Activated CD4-positive, alpha-beta T cell treated with anti-CD3 and anti-CD28 coated beads, Interleukin-2, amount 10 ng/mL, durations not matched to agents 7 days and 5 days (primary cell): ENCODE measurements at places on chromosomes 7 and 10.

DNA sequence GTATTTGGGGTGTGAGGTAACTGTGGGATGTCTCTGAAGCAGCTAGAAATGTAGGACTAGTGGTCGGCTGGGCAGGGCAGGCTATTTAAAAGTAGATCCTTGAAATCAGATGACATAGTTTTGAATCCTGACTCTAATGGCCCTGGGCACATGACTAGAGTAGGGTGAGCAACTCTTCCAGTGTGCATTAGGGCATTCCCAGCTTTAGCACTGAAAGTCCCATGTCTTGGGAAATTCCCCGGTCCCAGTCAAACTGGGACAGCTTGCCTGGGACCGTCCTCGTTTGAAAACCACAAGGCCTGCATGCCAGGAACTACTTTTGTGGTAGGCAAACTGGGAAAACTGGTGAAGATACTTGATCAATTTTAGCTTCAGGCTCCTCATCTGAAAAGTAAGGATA lies 255.3 kb downstream of the PTEN start:
- DNase-seq: no peak

GRCh38 chr10:44954042-44954441 lies 5.6 kb upstream of the RASSF4 start:
- no peak for DNase-seq

GRCh38 chr7:77940647-77941046 lies 142.1 kb downstream of the PHTF2 start:
- peak; percentile 25 for DNase-seq

DNA sequence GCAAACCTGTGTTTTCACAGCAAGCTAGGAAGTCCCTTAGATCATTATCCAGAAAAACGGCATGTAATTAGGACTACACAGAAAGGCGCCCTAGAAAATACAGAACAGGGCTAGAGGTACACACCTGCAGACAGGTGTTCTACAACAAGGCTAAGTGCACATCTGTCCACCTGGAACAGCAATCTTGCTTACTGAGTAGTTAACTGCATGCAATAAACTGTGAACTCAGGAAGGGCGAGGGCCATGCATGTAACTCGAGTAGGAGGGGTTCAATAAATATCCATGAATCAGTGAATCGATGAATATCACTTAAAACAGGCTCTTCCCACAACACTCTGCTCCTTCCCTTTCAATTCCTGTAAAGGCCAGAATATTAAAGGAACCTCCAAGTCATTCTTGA lies 22.0 kb downstream of the FAM171A1 start:
- DNase-seq: no peak

DNA sequence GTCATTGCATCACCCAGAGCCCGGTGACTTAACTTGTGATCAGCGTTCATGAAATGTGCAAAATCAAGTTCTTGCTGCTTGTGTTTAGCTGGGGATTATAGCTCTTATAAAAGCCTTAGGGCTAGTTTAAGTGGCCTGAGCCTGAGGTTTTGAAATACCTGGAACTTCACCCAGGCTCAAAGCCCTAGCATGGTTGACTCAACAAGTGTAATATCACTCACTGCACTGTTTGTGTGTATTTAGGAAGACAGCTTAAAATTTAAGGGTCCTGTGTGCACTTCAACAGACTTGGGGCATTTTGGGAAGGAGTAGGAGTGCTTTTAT lies 489.5 kb downstream of the GATA3 start:
- no peak for DNase-seq

GRCh38 chr7:157572622-157573021 lies 235.8 kb downstream of the DNAJB6 start:
- no peak for DNase-seq

DNA sequence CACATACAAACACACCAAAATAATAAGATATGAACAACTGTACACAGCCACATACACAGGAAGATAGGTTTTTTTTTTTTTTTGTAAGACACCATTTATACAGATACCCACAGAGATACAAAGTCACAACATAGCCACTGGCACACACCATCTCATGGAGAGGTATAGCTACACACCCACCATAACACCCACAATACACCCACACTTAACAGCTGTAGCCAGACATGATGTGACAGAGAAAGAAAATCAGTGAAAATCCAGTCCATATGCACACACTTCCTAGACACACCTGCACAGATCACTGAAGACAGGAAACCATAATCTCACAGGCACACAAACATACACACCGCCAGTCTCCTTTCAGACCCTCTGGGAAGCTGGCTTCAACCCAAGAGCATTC lies 62.4 kb upstream of the PAX2 start:
- DNase-seq: no peak

- DNase-seq: no peak
Observed at GRCh38 chr7:99238558-99239341, 30.8 kb upstream of the KPNA7 start.

DNA sequence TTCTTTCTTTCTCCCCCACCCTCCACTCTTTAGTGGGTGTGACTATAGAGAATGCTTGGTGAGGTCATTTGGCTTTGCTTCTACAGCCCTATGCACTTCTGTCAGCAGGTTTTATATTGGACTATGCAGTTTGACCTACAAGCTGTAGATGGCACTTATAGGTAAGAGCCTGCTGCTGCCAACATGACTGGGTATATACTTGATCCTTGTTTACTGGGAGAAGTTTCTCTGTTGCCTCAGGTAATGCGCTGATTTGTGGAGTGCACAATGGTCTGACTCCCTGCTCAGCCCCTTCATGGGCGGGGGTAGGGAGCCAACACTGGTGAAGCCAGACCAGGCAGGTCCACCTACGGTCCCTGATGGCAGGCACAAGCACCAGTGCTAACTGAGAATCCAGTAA lies 33.7 kb upstream of the C7orf33 start:
- DNase-seq: no peak

DNA sequence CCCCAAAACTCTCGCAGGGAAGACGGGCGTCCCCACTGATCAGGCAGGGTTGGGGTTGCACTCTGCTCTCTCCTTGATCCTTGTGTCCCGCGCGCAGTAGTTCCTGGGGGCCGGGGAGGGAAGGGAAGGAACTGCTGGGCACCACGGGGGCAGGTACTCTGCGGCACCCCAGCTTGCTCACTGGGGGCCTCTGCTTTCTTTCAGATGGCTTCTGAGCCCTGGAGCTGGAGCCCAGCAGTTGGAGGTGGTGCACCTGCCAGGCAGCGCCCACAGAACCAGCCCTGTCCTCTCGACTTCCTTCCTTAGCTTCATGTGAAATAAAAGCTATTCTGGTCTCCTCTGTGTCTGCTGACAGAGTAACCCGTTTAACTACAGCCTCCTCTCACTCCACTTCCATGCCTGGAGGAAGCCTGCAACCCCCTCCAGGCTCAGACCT lies 12.2 kb downstream of the PLAC9 start:
- peak; percentile 42 for DNase-seq
